Motor neuron (in vitro differentiated cells): ENCODE measurements at places on chromosomes 1 and 21. TPM values are rescaled to one million over a fixed set of nuclear protein-coding genes. Genes with fewer than 3 reads are reported as not detected.

DNA sequence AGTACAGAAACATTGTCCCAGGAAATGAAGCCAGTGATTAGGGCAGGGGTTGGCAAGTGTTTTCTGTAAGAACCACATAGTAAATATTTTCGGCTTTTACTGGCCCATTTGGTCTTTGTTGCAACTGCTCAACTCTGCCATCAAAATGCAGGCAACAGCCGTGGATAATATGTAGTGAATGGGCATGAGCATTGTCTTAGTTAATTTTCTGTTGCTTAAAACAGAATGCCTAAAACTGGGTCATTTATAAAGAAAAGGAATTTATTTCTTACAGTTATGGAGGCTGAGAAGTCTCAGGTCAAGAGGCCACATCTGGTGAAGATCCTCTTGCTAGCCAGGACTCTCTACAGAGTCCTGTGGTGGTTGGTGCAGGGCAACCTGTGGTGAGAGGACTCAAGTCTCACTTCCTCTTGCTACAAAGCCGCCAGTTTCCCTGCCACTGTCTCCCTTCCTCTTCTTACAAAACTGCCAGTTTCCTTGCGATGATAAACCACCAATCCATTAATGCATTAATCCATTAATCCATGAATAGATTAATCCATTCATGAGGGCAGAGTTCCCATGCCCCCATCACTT is 166.4 kb downstream of the PSMG1 start:
- ATAC-seq: no peak

- peak; percentile 78 for ATAC-seq
Observed at GRCh38 chr1:16386454-16387113, 19.5 kb downstream of the SZRD1 start.

DNA sequence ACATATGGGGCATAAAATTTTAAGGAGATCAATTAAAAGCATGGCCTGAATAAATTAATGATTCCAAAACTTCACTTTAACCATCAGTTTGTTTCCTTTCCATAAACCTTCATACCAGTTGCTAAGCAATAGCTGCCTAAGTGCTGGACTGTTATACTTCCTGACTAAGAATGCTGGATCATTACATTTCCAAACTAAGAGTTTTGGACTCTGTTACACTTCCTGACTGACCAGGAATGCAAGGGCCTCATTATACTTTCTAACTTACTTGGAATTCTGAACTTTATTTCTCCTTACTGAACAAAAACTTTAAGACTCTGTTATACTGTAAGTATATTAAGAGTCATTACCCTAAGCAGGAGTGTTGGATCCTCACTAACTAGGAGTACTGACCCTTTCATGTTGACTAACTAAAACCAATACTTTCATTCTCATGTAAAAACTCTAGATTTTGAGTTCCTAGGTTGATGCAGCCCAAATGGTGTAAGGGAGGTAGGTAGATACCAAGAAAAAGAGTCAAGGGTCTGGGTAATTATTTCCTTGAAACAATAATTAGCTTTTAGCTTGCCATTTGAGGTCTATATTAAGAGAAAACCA is 118.2 kb downstream of the FAF1 start:
- ATAC-seq: peak; percentile 24

GRCh38 chr1:100076744-100077143 is 56.0 kb downstream of the SASS6 start:
- no peak for ATAC-seq

GRCh38 chr1:172512591-172512990 is 20.4 kb upstream of the SUCO start:
- ATAC-seq: no peak

- ATAC-seq: no peak
Observed at GRCh38 chr1:21126324-21126723, 50.4 kb downstream of the EIF4G3 start.

DNA sequence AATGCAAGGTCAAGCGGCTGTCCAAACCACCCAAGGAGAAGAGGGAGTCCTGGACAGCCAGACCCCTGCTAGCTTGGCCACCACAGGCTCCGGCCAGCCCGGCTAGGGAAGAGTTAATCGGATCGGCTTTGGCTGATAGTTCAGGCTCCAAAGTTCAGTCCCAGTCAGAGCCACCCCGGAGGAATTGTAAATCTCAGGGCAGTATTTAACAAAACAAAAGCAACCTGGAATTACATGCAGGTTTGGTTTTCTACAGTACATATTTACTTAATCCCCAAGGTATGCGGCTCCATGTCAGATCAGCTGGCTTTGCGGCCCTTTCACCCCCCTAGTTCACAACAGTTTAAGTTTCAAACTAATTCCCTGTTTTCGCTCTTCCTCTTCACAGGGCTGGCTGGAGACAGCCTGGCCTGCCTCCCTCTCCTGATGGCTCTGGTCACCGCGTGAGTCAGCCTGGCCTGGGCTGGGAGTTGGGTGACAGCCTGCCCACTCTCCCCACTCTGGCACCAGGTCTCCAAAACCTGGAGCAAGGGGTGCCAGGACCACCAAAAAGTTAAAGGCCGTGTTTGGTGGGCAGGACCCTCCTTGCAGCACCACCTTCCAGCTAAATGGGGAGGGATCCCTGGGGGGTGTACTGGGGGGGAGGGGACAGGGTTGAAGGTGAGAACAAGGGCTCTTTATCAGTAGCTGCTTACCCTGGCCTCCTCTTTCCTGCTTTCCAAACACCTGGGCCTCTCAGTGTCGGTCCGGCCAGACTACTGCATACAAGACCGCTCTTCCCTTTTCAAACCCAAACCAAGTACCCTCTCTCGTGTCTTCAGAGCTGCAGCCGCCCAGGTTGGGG is 1.9 kb downstream of the DHRS3 start:
- ATAC-seq: no peak

DNA sequence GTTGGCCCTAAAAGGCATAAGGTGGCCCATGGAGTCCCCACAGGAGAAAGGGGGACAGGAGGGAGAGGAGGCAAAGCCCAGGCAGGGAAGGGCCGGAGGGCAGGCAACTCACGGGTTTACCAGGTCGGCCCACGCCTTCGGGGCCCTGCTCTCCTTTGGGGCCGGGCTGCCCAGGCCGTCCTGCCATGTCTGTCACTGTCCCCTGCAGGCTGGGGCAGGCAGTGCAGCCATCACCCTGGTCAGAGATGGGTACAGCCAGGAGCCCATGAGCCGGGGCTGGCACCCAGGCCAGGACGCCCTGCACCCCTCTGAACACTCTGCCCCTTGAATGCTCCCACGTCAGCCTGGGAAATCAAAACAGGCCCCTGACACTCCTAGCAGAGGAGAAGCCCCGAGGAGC is 19.8 kb downstream of the COL16A1 start:
- ATAC-seq: no peak

DNA sequence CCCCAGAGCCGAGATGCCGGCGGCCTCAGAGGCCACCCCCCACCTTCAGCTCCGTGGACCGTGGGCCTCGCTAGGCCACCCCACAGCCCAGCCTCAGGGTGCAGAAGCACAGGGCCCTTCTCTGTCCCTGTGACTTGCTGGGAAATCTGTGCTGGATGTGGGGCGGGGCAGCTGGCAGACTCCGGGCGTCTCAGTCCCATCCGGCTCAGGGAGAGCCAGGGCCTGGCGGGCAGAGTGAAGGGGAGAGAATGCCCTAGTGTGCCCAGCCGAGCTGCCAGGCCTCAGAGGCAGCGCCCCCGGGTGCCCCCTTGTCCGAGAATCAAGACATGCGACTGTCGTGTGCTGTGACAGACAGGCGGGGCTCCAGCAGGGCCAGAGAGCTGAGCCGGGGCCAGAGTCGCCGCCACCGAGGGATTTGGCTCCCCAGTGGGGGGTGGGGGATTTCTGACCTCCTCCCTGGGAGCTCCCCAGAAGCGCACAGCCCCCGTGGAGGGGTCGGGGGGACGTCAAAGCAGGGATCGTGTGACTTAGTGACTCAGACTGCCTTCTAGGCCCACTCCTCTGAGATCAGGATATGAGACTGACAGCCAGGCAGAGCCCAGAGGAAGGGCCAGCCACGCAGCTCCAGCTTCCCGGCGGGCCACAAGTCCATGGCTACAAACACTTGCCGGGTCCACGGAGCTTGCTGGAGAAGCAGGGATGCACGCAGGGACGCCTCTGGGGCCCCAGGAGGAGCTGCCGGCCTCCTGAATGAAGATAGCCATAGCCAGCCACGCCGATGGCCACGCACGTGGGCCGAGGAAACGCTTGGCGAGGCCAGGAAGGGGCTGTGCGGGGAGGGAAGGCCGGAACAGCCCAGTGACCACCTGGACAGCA is 11.9 kb downstream of the COL6A1 start:
- ATAC-seq: no peak

GRCh38 chr1:20114021-20114648 is 5.2 kb downstream of the PLA2G2D start:
- no peak for ATAC-seq

GRCh38 chr1:112234710-112235109 is 161.3 kb upstream of the CTTNBP2NL start:
- ATAC-seq: no peak

GRCh38 chr1:231186356-231187115 is 24.7 kb downstream of the TRIM67 start:
- ATAC-seq: no peak

- ATAC-seq: no peak
Observed at GRCh38 chr1:168138134-168138533, 1.4 kb upstream of the GPR161 start.

DNA sequence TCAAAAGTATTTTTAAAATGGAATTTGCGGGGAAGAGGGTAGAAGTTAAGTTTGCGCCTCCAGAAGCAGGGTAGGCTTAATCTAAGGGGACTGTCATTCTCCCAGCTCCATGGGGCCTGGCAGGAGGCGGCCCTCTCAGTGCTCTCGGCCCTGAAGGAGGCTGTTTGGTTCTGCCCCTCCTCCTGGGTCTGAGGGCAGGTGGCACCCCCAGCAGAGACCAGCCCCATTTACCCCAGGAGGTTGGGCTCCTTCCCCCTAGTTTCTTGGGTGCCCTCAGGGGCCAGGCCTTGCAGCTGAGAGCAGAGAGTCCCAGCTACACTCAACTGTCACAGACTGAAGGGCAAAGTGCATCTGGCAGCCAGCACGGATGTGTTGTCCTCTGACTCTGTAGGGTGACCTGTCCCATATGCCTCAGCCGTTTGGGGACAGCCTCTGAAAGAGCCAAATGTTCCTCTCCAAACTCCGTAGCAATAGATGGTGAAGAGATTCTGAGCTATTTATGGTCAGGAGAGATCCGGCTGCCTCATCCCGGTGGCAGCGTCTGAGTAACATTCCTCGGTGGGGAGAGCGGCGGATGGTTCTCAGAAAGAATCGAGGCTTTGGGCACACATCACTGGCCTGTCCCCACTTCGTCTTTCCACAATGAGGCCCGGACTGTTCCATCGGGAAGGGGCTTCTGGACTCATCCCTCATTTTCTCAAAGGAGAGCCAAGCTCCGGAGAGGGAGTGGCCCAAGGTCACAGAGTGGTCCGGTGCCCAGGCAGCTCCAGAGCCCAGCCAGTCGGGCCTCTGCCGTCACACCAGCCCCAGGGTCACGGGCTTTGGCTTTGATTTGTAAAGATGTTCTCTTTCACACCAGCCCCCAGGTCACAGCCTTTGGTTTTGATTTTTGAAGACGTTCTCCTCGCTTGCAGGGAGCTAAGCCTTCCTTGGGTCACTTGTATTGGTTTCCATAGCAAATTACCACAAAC is 424.2 kb upstream of the VAMP3 start:
- ATAC-seq: no peak

DNA sequence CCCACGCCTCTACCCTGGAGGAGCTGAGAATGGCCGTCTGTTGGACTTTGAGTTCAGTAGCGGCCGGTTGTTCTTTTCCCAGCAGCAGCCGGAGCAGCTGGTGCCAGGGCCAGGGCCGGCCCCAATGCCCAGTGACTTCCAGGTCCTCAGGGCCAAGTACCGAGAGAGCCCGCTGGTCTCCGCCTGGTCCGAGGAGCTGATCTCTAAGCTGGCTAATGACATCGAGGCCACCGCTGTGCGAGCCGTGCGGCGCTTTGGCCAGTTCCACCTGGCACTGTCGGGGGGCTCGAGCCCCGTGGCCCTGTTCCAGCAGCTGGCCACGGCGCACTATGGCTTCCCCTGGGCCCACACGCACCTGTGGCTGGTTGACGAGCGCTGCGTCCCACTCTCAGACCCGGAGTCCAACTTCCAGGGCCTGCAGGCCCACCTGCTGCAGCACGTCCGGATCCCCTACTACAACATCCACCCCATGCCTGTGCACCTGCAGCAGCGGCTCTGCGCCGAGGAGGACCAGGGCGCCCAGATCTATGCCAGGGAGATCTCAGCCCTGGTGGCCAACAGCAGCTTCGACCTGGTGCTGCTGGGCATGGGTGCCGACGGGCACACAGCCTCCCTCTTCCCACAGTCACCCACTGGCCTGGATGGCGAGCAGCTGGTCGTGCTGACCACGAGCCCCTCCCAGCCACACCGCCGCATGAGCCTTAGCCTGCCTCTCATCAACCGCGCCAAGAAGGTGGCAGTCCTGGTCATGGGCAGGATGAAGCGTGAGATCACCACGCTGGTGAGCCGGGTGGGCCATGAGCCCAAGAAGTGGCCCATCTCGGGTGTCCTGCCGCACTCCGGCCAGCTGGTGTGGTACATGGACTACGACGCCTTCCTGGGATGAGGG is 28.5 kb upstream of the SPSB1 start:
- ATAC-seq: no peak

GRCh38 chr1:115976921-115977498 is 697 bp downstream of the SLC22A15 start:
- ATAC-seq: no peak

- no peak for ATAC-seq
Observed at GRCh38 chr1:4084896-4085295, 184.8 kb upstream of the C1orf174 start.

- ATAC-seq: no peak
Observed at GRCh38 chr1:183936791-183937190, 100.7 kb downstream of the COLGALT2 start.

- peak; percentile 75 for ATAC-seq
Observed at GRCh38 chr1:67832737-67833601, at the start of gene GNG12. Gene GNG12 (minus strand): TSS chr1:67833467. CDS start chr1:67707686, 125,781 bp downstream.

DNA sequence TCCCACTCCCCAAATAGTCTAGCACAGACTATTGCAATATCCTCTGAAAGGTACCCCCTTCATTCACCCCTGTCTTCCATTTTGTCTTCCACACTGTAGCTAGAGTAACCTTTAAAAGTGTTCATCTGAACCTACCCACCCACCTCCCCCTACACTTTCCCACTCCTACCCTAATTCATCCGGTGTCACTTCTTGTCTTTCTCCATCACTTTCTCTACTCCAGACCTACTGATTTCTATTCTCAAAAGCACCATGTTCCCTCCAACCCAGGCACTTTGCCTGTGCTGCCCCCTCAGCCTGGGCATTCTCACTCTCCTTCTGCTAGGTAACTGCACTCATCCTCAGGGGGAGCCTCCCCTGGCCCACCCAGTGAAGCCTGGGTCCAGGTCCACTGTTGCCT is 4.7 kb upstream of the MAN1C1 start:
- ATAC-seq: no peak

- ATAC-seq: no peak
Observed at GRCh38 chr1:58849551-58849950, 65.7 kb upstream of the JUN start.

CFAP45 gene
- 0.78 TPM in 2 replicates for total RNA-seq

SLAMF8 gene
- not detected in 2 replicates for total RNA-seq

PGLYRP4 gene
- total RNA-seq: 0.17 and 0.27 TPM in 2 replicates

ALX3 gene
- total RNA-seq: not detected in 2 replicates

CELA3A gene
- not detected in 2 replicates for total RNA-seq

WNT2B gene
- 2.3 and 3.5 TPM in 2 replicates for total RNA-seq

AGT gene
- total RNA-seq: 0.39 and 0.76 TPM in 2 replicates

CLDN19 gene
- total RNA-seq: 0.68 and 0.81 TPM in 2 replicates

SIM2 gene
- 1.3 and 1.4 TPM in 2 replicates for total RNA-seq

RNU1-2 gene
- 12,024 and 15,472 TPM in 2 replicates for total RNA-seq

DMBX1 gene
- not detected in 2 replicates for total RNA-seq

SPRR2A gene
- total RNA-seq: 0.29 TPM in 1 of 2 replicates, not detected in the other

SLC22A15 gene
- total RNA-seq: 1.6 and 2.6 TPM in 2 replicates

GBP7 gene
- total RNA-seq: not detected in 2 replicates

OR14K1 gene
- total RNA-seq: not detected in 2 replicates
